ENCODE measurements at places on chromosomes 12 and 14.

DNA sequence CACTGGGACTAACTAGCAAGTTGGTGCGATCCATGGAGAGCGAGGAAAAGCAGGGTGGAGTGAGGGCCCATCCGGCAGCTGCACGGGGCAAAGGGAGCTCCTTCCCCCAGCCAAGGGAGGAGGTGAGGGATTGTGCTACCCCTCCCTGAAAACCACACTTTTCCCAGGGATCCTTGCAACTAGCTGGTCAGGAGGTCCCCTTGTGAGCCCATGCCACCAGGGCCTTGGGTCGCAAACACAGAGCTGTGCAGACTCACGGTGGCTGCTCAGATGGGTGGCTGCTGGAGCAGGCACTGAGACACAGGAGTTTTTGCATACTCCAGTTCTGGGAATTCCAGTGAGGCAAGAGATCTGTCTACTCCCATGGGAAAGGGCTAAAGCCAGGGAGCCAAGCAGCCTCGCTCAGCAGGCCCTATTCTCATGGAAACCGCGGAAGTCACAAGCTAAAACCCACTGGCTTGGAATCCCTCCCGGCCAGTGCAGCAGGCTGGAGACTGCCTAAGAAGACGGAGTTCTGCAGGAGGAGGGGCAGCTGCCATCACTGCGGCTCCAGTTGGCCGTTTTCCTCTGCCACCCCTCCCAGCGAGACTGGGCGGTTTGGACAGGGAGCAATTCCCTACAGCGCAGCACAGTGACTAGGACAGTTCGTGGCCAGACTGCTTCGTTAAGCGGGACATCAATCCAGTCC is 10.9 kb upstream of the ZNF705A start:
- DNase-seq, result peak; percentile 78

- no peak for DNase-seq
These were observed 412.5 kb downstream of the CCDC91 start for GRCh38 chr12:28602786-28603185.

DNA sequence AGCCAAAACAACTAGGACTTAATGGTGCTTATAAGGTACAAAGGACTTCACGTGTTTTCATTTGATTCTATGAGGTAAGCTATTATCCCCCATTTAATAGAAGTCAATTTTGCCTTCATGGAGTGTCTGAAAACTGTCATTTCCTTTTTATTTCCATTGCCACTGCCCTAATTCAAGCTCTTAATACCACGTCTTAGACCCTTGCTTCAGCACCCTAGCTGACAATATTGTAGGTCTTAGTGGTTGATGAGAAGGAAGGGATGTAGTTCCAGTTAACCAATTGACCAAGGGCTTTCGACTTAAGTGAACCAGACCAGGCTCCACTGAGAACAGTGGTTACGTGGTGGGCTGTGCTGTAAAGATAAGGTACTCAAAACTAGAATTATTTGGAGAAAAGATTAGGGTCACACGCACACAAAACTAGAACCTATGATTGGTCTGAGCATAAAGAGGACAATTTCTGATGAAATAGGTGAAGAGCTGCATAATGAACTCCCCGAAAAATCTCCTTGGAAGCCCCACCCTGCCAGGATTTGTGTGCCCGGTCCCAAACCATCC is 9.6 kb upstream of the ASIC1 start:
- DNase-seq, result no peak

- no peak for DNase-seq
These were observed 76.6 kb downstream of the SYNE3 start for GRCh38 chr14:95439881-95440280.

GRCh38 chr14:64823305-64823861 is 56.3 kb downstream of the SPTB start:
- peak; percentile 39 for DNase-seq

GRCh38 chr12:89206390-89206789 is 145.9 kb downstream of the DUSP6 start:
- no peak for DNase-seq

DNA sequence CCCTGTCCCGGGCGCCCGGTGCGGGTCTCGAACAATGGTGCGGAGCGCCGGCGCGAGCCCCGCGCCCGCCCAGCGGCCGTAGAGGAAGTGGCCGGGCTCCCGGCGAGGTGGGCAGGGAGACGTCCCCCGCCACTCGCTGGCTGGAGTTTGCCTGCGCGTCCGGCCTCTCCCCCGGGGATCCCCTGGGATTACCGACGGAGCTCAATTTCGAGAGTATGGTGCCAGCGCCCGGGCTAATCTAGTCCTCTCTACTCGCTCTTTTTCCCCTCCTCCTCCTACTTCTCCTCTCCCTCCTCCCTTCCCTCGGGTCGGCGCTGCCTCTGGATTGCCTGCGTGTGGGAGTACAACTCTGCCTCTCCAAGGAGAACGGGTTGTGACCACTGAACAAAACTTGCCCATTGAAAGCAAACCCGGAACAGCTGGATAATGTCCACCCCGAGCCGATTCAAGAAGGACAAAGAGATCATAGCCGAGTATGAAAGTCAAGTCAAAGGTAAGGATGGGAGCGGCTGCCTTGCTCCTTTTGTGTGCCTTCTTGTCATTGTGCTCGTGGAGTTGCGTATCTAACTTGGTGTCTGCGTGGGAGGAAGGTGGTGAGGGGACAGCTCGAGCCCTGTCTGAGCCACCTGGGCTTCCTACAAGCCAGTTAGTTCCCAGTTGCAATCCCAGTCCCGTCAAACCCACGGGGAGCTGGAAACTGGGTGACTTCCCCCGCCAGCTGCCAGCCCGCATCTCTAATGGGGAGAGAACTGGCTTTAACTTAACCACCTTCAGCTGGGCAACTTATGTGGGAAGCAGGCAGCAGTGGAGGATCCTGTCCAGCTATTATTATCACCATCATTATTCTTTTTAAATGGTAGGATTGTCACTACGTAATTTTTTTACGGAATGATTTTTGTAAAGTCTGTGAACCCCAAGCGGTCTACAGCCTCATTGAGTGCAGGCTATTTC is at the start of gene SRGAP1:
SRGAP1 (plus strand) TSS at position 310 of the 951 bp plus-strand sequence; CDS start at position 427, 117 bp downstream.
- peak; percentile 49 for DNase-seq

GRCh38 chr14:93285044-93285443 is 47.8 kb downstream of the BTBD7 start:
- no peak for DNase-seq

- DNase-seq, result no peak
These were observed 399.3 kb downstream of the TMTC2 start for GRCh38 chr12:83086023-83086422.

DNA sequence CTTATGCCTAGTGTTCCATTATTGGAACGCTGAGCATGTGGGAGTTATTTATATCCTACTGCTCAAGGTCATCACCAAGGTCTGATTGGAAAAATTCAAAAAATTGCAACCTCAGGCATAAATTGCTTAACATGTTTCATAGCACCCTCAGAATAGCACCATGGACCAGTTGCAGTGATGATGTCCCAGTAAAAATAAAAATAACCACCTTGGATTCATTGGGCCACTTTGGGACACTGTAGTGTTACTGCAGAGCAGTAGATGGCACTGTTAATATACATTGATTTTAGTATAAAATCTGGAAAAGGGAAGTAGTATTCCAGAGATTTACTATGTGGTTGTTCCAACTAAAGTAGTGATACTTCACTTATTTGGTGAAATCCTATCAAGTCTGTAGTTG is 31.0 kb upstream of the PTCSC3 start:
- DNase-seq, result no peak

GRCh38 chr12:28328967-28329366 is 138.7 kb downstream of the CCDC91 start:
- no peak for DNase-seq

- DNase-seq, result no peak
These were observed 3.3 kb downstream of the GMPR2 start for GRCh38 chr14:24235804-24236688.

DNA sequence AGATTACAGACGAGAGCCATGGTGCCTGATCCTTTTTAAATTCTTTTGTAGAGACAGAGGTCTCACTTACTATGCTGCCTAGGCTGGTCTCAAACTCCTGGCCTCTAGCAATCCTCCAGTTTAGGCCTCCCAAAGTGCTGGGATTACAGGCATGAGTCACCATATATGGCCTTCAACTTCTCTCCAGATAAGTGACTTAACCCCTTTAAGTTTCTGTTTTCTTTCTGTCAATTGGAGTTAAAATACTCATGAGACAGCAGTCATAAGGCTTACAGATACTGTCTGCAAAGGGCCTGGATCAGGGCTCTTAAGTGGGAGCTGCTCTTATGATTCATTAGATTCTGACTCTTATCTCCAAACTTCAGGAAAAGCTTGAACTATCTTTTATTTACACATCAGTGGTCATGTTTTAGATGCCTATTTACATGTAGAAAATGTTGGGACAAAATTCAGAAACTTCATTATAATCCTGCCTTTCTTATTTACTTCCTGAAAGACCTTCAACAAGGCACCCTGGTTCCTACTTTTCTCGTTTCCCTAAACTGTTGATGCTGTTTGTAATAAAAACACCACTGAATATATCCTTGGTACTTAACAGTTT is 271.5 kb upstream of the TBX3 start:
- no peak for DNase-seq

Data from caudate nucleus (tissue), 63 donors.